ENCODE measurements at places on chromosomes 13 and 19. TPM values are rescaled to one million over a fixed set of nuclear protein-coding genes. Genes with fewer than 3 reads are reported as not detected.

SRRM5 gene
- polyA plus RNA-seq = not detected

NANOS3 gene
- polyA plus RNA-seq = 0.16 TPM

RSPH6A gene
- not detected for polyA plus RNA-seq

GRCh38 chr19:28501976-28502375, 711.0 kb downstream of the UQCRFS1 start:
- DNase-seq = no peak

RASGRP4 gene
- polyA plus RNA-seq = 0.90 TPM

KIR3DL1 gene
- 0.04 TPM for polyA plus RNA-seq

GRCh38 chr13:74921326-74921725, 560.6 kb downstream of the TBC1D4 start:
- no peak for DNase-seq

DNA sequence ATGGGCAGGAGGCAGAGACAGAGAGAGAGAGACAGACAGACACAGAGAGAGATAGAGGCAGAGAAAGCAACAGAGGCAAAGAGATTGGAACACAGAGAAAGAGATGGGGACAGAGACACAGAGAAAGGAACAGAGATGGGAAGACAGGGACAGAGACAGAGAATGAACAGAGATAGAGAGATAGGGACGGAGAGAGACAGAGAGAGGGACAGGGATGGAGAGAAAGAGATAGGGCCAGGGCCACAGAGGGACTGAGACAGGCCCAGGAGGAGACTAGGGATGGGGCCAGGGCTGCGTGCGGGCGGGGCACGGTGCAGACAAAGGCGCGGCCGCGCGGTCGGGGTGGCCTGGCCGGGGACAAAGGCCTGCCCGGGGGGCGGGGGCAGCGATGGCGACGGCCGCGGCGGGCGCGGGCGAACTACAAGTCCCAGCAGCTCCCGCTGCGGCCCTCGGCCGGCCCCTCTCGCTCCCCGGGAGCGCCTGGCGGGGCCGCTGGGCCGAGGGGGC, at the start of gene ZNF358:
Gene ZNF358 (plus strand): TSS at position 459 of the 507 bp plus-strand sequence. CDS start 3,140 bp downstream, outside the sequence.
- peak; percentile 88 for DNase-seq

GRCh38 chr19:50252111-50252886, 48.9 kb downstream of the MYH14 start:
- DNase-seq = no peak

- DNase-seq = no peak
These were observed 156.4 kb upstream of the FREM2 start for GRCh38 chr13:38530492-38530891.

DNA sequence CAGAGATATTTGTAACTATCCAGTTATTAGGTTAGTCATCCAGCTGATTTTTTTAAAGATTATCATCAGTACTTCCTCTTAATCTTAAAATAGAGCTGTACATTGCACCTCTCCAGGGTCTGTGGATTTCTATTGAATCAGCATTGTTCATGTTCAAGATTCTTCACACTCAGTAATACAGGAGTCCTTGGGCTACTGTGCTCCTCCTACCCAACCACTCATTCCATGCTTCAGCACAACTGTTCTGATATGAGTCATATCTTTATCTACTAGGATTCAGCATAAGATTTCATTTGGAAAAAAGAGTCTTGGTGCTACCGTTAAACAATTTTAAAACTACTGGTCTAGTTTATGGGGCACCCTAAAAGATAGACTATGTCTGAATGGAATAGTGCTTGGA, 357.8 kb downstream of the DCT start:
- no peak for DNase-seq

RASAL3 gene
- 0.60 TPM for polyA plus RNA-seq

DNA sequence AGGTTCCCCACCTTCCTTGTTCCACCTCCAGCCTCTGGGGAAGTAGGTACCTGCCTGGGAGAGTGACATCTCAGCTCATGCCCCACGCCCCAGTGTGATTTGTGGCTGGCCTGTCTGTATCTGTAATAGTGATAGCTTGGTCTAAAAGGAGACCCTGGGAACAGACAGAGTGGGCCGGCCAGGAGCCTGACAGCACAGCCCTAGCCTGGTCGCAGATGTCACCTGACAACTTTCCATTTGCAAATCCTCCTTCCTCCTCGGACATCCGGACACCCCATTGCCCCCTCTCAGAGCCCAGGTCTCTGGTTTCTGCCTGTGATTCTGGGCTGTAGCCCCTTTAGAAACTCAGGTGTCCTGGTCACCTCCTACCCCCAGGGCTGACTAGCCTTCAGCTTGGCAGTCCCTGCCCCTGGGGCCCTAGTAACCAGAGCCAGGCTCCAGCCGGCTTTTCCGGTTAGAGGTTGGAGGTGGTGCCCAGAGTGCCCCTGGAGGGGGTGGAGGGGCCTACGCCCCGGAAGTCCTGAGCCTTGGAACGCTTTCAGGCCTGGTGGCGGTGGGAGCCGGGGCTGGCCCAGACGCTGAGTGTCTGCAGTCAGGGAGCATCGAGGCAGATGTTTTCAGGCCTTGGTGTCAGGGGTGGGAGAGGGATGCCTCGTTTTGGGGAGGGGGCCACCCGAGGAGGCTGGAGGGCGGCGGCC, 6.5 kb downstream of the LRRC8E start:
- DNase-seq = no peak

DNA sequence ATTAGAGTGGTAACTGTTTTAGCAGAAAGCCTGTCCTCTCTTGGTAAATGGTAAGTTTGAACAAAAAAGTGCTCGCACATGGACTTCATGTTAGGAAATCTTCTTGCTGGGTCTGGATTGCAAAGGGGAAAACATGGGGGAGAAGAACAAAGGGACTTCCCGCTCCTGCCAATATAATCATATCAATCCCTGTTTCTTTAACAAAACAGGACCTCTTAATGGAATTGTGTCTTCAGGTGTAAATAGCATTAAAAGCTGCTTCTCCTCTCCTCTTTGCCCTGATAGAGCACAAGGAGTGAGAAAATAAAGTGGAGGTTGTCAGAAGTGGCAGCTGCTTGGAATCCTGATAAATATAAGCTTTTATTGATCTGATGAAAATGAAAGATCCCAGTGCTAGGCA, 20.4 kb upstream of the ZNF536 start:
- no peak for DNase-seq

GRCh38 chr13:80924596-80924995, 583.7 kb upstream of the SPRY2 start:
- DNase-seq = no peak

DNA sequence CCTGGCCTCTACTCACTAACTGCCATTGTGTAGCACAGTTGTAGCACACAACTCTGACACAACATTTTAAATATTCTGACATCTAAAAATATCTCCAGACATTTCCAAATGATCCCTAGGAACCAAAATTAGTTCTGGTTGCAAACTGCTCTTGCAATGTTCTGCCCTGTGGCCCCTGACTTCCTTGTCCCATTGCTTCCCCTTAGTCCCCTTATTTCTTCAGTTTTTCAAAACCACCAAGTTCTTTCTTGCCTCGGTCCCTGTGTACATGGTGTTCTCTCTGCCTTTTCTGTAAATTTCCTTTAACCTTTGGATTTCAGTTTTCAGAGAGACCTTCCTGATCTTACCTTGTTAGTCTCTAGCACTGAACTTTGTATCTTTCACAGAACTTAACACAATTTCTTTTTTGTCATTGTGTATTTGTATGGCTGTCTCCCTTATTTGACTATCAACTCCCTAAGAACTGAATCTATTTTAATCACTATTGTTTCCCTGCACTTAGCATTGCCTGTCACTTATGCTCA, 87.6 kb upstream of the MLNR start:
- DNase-seq = no peak

- DNase-seq = no peak
These were observed 1.4 kb downstream of the SYNGR4 start for GRCh38 chr19:48365602-48366001.

GRCh38 chr19:18273561-18274218, 562 bp downstream of the IQCN start:
- no peak for DNase-seq

GRIN2D gene
- polyA plus RNA-seq = not detected

LRRC63 gene
- not detected for polyA plus RNA-seq

DNA sequence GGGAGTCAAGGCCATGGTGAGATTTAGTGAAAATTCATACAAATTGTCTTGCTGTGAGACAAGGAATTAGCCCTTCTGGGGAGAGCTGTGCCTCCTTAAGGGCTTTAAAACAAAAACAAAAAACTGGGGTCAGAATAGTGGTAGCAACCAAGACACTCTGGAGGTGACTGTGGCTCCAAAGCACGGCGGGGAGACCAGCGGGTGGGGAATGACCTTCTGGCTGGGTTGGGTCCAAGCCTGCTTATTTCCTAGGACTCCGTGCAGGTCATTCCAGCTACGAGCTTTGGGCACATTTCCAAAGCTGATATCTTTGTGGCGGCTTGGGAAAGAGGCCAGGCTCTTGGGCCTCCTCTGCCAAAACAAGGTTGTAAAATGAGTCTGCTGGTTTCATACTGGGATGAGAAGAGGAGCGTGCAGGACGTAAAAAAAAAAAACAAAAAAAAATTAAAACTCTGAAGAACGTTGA, 348.3 kb downstream of the UQCRFS1 start:
- no peak for DNase-seq

SIAH3 gene
- polyA plus RNA-seq = not detected

DNA sequence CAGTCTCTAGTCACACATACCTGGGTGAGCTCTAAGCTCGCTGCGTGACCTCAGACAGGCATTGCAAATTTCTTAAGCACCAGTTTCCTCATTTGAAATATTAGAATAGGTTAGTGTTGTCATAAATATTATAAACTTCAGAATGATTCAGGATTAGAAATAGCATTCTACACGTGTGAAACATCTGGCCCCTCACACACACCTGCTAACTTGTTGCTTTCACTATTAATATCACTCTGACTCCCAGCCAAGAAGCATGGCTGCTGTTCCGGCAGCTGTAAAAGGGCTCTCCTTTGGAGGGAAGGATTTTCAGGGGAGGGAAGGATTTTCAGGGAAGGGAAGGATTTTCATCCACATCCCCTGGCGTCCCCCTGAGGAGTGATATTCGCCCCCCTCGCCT, 161.3 kb upstream of the GPR12 start:
- no peak for DNase-seq

- no peak for DNase-seq
These were observed 5.1 kb downstream of the OR7A10 start for GRCh38 chr19:14843578-14843977.

DNA sequence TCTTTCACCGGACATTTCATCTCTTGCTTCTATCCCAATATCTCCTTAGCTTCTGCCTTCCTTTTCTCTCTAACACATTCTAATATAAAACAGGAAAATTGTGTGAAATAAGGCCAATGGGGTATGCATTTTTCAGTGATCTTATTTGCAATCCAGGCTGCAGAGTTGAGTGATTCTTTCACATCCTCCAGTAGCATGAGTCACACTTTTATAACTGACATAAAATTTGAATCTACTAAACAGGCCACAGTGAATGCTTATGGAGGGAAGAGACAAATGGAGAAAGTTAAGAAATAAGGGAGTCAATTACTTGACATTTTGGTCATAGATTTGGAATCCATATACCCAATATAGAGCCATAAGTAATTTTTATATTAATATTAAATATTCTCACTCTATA, 1037.0 kb upstream of the SPRY2 start:
- no peak for DNase-seq

DNA sequence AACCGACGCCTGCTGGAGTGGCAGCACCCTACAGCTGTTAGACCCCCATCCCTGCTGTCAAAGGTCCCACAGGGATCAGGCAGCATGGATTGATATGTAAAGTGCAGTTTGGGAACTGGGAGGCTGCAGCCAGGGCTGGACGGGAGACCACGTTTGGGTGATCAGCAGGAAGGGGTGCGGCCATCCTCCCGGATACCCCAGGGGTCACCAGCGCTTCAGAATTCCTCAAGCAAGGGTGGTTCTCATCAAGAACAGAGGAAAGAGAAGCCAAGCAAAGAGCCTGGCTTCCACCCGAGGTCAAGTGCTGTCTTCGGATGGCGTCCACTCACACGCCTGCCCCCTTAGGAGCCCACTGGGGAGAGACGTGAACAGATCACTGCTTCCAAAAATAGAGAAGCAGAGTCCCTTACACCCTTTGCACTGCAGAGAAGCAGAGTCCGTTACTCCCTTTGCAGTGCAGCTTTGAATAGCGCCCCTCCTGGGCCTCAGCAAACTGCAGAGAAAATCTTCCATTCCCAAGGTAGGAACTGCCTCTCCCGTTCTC, 35.5 kb downstream of the DHRS12 start:
- no peak for DNase-seq

DNA sequence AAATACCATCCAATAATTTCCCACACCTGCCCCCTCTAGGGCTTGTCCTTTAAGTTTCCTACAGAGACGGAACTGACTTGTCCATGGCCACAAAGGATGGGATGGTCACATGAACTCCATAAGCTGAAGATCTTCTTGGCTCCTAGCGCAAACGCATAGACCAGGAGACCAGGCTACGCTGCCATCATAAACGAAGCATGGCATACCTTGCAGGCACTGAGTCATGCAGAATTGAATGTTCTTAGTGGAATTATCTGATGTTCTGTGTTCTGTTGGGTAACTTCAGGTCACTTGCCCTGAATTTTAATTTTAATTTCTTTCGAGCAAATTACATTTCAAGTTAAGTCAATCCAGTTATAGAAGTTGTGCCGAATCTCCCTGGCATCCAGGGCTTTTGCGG, 96.4 kb upstream of the STARD13 start:
- no peak for DNase-seq

DNA sequence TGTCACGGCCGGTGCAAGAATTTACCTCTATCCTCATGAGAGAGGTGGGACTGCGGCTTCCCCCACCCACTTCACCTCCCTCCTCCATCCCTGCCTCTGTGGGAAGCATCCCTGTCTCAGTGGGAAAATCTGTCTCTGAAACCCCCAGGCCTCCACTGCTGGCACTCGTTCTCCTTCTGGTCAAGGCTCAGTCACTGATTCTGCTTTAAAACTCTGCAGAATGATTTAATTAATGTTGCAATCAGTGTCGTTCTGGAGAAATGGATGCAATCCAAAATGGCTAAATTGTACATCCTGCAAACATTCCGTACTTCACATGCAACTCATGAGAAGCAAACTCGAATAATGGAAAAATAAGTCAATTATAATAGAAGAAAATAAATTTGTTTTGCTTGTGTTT, 5.6 kb downstream of the RASL11A start:
- no peak for DNase-seq

GRCh38 chr19:53328967-53329366, 4.6 kb upstream of the ZNF845 start:
- DNase-seq = peak; percentile 74

GRCh38 chr13:80586356-80586755, 245.4 kb upstream of the SPRY2 start:
- DNase-seq = no peak

Measured in sigmoid colon (tissue), 7 donors.